GM13976 (cell line): ENCODE measurements at places on chromosomes 4 and X.

DNA sequence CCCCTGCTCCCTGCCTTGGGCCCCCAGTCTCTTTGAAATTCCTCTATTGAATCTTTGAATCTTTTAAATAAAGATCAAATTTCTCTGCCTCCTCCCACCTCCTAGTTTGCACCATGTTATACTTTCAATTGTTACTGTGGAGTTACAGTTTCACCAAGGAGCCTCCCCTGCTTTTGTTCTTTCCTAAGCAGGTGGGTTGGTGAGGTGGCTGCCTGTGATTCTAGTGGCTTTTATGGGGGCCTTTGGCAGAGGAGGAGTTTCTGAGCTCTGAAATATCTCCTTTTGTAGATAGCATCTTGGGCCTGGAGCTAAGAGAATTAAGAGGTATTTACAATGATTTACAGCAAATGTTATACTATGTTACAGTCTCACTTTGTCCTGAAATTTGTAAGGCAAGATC lies 133.8 kb upstream of the STX18 start:
- DNase-seq, result no peak

DNA sequence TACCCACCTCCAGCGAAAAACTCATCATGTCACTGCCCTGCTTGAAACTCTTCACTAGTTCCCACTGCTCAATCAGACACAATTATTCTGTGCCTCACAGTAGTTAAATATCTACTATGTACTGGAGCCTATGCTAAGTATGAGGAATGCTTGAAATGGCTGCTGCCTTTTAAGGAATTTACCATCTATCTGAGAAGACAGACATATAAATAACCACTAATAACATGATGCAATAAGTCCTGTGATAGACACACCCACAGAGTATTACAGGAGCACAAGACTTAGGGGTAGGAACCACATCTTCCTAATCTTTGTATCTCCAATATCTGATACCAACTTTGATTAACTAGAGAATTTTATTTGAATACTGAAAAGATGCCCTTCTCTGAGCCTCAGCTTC lies 21.1 kb downstream of the SLC25A53 start:
- no peak for DNase-seq

DNA sequence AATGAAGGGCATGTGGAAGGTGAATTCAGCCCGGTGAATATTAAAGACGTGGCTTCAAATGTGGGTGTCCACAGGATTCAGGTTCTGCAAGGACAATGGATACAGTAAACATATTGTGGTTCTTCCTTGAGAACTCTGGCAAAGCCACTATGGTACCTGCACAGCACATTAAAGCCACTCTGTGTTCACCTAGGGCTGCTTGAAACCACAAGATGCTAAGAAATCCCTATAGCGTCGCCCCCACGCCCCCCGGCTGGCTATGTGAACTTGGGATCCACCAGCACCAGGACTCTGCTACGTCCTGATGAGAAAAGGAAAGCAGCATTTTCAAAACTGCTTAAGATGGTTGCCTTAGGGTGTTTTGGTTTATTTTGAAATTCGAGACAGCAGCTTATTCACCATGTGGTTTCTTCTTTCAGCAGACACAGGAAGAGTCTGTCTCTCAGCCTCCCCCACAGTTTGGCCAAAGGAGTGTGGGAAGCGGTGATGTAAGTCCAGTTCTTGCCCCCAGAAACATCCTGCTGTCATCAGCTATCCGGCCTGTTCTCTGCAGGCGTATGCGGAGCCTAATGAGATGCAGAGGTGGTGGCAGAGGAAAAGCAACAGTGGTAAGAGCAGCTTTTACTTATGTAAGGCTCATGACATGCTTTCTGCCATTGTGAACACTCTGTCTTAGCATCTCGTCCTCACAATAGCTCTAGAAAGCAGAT lies 111.5 kb downstream of the AFAP1 start:
- DNase-seq, result peak; percentile 66

DNA sequence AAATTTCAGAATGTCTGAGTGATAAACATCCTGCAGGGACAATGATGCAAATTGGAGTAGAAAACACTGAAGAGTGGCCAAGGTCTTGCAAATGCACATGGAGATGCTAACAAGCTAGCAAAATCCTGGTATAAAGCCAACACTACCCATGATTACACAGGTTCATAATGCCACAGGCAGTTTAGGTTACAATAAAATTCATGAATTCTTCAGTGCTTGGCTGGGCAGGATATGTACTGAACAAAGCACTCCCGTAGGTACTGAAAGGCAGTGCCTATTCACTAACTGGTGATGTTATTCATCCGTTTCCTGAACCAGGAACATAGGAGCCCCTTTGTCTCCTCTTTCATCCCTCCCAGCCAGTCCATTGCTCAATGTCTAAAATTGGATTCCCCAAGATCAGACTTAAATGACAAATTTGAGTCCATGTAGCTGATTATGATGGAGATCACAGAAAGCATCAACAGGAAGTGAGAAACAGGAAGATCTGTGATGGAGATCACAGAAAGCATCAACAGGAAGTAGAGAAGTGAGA lies 244.5 kb downstream of the DMD start:
- no peak for DNase-seq

- DNase-seq, result no peak
Observed at GRCh38 chrX:49959602-49960001, 37.2 kb downstream of the CLCN5 start.

- DNase-seq, result no peak
Observed at GRCh38 chr4:16450724-16451123, 224.5 kb upstream of the TAPT1 start.

DNA sequence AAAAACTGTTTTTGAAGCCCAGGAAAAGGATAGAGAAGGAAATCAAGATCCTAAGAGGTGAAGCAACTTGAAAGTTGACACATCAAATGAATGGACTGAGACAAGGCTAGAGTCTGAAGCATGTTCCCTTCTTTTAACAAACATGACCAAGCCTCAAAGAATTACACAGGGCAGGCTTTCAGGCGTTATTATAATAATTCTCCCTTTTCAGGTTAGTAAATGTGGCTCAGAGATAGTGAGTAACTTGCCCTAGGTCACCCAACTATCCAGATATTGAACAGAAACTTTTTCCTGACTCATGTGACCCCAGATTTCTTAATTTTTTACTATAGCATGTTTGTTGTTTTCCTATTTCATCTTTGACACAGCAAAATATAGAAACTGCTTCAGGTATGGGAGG lies 91.7 kb downstream of the PPP1R2C start:
- no peak for DNase-seq

- peak; percentile 73 for DNase-seq
Observed at GRCh38 chr4:139556071-139556723, at the start of gene SETD7. TSS of gene SETD7 (minus strand) at chr4:139556219. CDS start at chr4:139556137, 82 bp downstream.

- peak; percentile 15 for DNase-seq
Observed at GRCh38 chr4:144355811-144356757, 215.6 kb upstream of the GYPA start.

DNA sequence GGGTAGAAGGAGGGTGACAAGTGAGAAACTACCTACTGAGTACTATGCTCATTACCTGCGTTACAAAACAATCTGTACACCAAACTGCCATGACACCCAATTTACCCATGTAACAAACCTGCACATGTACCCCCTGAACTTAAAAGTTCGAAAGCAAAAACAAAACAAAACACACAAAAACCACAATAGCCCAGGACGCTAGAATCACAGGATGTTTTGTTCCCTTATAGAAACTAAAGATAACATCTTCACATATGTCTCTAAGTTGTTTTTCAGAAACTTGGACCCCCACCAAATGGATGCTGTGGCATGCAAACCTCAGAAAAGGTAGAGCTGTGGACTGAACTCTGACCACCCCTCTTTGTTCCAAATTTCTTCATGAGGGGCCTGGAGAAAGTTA lies 25.2 kb upstream of the PNMA5 start:
- DNase-seq, result no peak

DNA sequence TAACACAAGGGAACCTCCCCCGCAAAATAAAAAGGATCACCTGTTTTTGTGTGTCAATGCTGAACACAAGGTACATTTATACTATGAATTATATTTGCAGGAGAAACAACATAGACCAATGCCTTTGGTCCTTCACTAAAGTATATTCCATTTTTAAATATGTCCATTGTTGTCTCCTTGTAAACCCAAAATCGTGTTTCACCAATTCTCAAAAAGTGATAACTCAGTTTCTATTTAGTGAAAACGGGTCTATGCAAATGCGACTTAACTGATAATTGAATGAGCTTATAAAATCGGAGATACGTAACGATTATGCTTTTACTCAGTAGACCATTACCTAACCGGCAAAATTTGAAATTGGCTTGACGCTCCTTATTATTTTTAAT lies 2.1 kb downstream of the BRWD3 start:
- DNase-seq, result peak; percentile 9

DNA sequence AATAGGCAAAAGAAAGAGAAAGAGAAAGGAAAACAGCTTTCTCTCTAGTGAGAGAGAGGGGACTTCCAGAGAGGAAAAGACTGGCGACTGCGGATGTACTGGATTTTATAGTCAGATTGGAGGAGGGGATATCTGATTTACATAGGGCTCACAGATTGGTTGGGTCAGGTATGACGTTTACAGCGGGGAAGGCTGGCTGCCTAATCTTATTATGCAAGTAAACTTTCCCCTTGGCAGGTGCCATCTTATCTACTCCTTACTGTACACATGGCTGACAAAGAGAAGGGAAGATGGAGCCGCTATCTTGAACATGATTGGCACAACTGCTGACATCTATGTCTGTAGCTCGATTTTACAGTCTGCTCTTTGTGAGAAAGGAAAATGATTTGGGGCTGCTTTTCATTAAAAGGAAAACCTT lies 25.4 kb downstream of the RBPJ start:
- no peak for DNase-seq

DNA sequence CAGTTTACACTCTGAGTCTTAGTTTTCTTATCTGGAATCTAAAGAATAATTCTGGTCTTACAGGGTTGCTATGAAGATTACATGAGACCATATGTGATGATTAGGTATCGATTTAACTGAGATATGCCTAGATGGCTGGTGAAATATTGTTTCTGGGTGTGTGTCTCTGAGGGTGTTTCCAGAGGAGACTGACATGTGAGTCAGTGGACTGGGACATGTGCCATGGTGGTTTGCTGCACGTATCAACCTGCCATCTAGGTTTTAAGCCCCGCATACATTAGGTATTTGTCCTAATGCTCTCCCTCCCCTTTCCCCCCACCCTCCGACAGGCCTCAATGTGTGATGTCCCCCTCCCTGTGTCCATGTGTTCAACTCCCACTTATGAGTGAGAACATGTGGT lies 186.0 kb upstream of the CXorf66 start:
- DNase-seq, result no peak

DNA sequence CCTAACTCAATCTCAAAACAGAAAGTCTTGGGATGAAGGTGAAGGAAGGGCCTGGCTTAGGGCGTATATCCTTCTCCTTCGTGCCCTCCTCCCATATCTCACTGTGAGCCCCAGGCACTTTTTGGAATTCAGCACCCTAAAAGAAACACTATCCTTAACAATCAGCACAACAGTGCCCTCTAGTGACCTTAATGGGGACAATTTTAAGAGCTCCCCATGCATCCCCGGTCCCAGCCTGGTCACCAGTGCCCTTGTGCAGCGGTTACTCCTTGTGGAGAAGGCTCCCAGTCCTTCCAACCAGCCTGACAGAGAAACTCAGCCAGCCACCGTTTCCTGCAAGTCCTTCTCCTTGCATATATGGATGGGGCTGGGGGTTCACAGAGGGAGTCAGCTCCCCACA lies 4.2 kb downstream of the PAK3 start:
- peak; percentile 57 for DNase-seq

DNA sequence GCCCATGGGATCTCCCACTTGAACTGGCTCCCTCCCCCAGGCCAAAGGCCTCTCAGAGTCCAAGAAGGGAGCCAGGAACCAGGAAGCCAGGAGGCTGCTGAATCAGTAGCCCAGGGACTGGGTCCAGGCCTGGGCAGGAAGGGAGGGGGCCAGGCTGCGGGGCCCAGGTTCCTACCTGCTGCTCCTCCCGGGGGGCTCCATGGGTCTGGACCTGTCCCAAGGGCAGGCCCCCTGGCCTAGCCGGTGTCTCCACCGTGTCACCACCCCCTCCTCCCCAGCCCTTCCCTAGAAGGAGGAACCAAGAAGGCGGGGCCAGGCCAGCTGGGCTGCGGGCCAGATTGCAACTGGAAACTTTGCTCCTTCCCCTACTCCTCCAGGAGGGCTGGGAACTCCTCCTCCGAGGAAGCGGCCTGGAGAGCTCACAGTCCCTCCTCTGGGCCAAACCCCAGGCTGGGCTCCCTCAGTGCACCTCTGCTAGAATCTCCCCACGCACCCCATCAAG lies at the start of gene IQSEC2:
Gene IQSEC2, minus strand, starts transcription at position 264 of the 502 bp plus-strand sequence.
- DNase-seq, result no peak

DNA sequence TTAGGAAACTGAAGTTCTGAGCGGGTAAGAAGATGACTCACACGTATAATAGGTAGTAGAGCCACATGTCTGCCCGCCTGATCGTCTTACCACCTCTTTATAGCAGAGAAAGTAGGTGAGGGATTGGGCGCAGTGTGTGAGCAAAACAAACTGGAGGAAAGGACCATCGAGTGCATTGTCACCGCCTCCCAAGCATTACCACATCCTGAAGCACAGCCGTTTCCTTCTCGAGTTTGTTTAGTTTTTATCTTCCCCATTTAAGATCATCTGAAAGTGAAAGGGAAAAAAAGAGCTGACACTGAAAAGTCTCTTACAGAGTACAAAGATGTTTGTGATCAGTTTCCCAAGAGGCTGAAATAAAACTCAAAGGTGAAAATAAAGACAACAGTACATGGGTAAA lies 14.8 kb downstream of the PDK3 start:
- DNase-seq, result peak; percentile 64

GRCh38 chrX:19479458-19479857 lies 35.9 kb downstream of the MAP3K15 start:
- DNase-seq, result no peak

GRCh38 chrX:10121787-10122186 lies 35.0 kb upstream of the CLCN4 start:
- DNase-seq, result peak; percentile 69

GRCh38 chrX:97234471-97235081 lies 350.9 kb downstream of the RPA4 start:
- peak; percentile 50 for DNase-seq

DNA sequence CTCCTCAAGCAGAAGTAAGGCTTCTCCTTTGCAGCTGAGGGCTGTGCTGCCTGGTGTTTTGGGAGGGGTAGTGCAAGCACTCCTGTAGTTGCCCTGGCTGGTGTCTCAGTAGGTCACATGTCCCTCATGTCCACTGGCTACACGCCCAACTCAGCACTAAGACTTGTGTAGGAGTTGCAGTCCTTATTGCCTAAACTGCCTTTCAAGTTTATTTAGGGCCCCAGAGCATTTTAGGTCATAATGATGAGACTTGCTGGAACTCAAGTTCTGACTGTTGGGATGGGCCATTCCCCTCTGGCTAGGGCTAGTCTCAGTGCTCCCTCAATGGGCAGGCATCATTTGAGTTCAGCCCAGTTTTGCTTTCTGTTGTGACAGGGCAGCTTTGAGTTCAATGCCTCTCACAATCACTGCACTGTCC lies 44.1 kb downstream of the PPM1K start:
- DNase-seq, result no peak

DNA sequence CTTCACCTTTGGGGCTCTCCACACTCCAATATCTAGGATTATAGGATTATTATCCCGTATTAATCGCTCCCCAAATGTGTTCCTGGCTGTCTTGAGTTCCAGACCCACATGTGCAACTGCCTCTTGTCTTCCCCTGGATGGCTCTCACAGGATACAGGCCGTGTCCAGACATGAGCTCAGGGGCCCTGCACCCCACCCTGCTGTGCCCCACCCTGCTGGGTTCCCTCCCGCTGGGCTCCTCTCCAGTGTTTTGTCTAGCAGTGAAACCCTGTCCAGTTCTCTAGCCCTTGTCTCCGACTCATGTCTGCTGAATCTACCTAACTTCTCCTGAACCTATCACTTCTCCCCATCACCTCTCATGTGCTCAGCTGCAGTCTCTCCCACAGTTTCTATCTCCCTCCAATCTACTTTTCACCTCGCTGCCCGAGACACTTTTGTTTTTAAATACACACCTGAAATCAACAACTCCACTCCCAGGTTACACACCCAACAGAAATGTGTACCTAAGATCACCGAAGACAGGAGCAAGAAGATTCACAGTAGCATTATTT lies 2.0 kb downstream of the RNF212 start:
- DNase-seq, result peak; percentile 9
